Activated T-cell treated with anti-CD3 and anti-CD28 coated beads for 48 hours (primary cell): ENCODE measurements at places on chromosomes 3 and 15.

GRCh38 chr3:198113206-198114053 lies 153.4 kb downstream of the LMLN start:
- DNase-seq, result no peak

- no peak for DNase-seq
Measured at GRCh38 chr3:76107935-76108570, 322.7 kb upstream of the ZNF717 start.

- DNase-seq, result no peak
Measured at GRCh38 chr15:66875588-66876420, 173.8 kb downstream of the SMAD6 start.

- DNase-seq, result no peak
Measured at GRCh38 chr3:35078780-35079179, 560.5 kb upstream of the ARPP21 start.

- DNase-seq, result no peak
Measured at GRCh38 chr3:29502771-29503170, 221.9 kb downstream of the RBMS3 start.

DNA sequence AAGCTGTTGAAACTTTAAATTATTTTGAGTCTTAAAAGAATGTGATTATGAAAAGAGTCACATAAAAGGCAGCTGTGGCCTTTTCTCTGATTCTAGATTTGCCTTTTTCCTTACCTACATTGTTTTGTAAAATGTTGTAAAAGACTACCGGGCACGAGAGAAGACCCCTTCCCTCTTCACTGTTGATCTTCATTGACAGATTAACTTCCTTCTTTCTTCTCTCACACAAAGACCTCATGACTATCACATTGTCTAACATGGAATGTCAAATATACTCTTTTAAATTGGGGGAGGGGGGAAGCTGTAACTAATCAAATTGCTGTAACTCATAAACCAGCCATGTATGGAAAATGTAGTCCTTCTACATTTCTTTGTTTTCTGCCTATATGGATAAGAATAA lies 68.3 kb downstream of the OCA2 start:
- DNase-seq, result no peak
